ENCODE measurements at places on chromosomes 5 and 9.

- DNase-seq = no peak
These were observed 76.4 kb upstream of the ROR2 start for GRCh38 chr9:92026206-92027002.

DNA sequence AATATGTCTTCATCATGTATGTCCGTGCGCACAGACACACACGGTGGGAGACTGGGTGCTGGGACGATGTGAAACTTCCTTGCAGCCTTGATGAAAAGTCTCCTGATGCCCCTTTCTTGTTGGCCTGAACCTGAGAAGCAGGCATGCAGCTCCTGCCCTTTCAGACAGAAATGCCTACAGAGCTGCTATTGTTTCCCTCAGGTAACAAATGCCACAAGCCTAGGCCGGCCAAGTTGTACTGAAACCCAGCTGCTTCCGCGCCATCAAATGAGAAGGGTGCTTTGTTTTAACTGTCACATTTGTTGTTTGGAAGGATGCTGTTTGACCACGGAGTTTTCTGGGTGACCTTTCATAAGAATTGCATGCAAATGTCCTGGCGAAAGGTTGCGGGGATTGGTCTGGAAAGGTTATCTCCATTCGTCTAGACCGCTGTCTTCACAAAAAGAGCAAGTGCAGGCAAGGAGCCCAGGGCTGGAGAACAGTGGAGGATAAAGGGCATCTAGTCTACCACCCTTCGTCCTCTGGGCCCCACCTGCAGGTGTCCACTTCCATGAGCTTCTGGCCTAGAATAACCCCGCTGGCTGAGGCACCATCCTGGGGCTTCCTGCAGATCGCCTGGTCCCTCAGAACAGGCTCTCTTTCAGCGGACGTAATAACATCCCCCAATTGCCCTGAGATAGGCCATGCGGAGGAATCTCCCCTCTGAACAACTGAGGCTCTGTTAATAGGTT is 197.2 kb downstream of the SEMA6A start:
- DNase-seq = no peak

GRCh38 chr5:73776405-73776804 is 150.4 kb downstream of the ARHGEF28 start:
- DNase-seq = no peak

- DNase-seq = no peak
These were observed 36.7 kb downstream of the FAXDC2 start for GRCh38 chr5:154813736-154814135.

DNA sequence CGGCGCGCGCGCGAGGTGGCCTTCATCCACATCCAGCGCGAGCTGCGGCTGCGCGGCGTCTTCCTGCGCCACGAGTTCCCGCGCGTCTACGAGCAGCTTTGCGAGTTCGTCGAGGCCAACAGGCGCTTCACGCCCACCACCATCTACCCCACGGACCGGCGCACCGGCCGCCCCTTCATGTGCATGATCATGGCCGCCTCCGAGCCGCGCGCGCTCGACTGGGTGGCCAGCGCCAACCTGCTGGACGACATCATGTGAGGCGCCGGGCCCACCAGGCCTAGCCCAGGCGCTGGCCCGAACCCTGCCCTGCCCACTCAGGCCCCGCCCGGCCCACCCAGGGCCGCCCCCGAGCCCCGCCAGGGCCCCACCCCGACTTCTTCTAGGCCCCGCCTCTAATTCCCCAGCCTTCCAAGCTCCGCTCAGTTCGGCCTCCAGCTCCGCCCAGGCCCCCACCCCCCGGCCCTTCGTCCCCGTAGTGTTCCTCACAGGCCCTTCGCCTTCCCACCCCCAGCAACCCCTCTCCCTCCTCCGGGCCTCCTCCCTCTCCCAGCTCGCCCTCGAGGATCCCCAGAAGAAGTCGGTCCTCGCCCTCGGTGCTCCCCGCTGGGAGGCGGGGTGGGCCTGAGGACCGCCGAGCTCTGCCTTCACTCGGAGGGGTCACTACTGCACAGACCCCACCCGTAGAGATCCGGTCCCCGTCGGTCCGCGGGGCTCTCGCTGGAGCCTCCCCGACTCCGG is 2.0 kb upstream of the PHPT1 start:
- DNase-seq = no peak

DNA sequence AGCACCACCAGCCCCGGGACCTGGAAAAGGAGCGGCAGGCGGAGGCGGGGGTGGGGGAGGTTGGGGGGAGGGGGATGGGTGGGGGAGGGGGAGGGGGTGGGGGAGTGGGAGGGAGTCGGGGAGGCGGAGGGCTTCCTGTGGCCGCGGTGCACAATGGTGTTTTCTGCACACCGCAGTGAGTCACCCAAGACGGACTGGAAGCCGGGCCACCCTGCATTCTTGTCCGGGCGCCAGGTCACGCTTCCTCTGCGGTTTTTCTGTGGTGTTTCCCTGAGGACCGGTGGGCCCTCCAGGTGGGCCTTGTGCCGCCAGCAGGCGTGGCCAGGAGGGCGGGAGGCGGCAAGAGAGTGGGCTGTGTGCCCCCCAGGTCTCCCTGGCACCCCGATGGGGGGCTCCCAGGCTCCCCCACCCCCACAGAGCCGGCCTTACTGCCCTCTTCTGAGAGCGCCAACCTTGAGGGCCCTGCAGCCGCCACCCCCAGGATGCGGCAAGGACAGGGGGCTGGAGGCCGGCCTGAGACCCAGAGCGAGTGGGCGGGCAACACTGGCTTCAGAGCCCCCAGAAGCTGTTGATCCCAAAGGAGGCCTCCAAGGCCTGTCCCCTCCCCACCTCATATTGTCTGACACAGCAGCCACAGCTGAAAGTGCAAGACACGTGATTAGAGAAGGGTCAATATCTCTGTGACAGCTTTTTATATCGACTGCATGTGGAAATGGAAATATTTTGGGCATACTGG is 11.1 kb downstream of the EXD3 start:
- peak; percentile 43 for DNase-seq

GRCh38 chr5:9156282-9156681 is 389.6 kb downstream of the SEMA5A start:
- DNase-seq = no peak

All from GM12878 (cell line).